ENCODE measurements at places on chromosomes 12 and 14.

DNA sequence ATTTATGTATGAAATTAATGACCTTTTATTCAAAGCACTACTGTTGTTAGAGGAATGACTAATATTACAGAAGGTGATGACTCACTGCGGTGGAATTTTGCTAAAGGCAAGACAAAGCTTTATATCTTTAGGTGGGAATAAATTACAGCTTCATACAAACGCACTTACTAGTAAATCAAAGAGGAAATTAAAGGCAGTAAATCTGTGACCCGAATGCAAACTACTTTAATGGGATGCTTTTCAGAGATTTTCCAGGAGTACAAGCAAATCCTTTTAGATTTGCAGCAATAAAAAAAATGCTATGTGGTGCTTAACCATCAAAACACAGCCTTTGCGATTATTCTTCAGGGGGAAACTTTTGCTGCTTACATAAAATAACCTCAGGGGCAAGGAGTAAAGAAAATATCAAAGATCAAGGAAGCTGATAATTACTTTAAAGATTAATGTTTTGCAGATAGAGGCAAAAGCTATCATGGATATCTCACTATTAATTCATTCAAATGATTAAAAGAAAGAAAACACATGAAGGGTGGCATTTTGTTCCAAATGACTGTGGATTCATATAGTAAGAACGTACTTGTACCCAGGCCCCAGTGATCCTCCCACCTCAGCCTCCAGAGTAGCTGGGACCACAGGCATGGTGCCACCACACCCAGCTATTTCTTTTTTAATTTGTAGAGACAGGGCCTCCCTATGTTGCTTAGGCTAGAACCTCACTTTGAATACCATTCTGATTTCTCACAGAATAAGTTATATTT lies 98.9 kb downstream of the DENND5B start:
- DNase-seq: peak; percentile 46

- no peak for DNase-seq
Observed at GRCh38 chr12:70826156-70826555, 94.4 kb downstream of the PTPRR start.

DNA sequence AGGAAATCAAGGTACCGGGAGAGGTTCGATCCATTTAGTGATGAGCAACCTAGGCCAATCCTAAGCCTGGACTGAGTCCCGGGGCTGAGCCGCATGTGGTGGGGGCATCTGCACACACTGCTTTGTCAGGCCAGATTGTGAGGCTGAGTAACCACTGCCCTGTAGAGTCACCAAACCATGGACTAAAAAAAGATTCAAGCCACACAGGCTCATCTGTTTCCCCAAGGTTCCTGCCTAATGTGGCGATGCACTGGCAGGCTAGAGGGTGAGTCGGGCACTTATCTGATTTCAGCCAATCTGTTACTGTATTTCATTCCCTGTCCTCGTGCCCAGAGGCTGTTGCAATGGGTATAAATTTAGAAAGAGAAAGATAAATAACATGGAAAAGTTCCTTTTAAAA lies 140.8 kb downstream of the TTC7B start:
- DNase-seq: no peak

- DNase-seq: no peak
Observed at GRCh38 chr12:40587421-40587820, 104.8 kb upstream of the CNTN1 start.

DNA sequence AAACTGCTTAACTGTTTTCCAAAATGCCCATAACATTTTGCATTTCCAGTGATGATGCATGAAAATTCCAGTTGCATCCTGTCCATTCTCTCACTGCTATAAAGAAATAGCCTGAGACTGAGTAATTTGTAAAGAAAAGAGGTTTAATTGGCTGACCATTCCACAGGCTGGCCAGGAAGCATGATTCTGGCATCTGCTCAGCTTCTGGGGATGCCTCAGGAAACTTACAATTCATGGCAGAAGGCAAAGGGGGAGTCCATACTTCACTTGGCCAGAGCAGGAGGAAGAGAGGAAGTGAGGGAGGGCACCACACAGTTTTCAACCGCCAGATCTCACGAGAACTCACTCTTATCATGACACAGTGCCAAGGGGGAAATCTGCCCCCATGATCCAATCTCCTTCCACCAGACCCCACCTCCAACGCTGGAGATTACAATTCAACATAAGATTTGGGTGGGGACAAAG lies 18.2 kb upstream of the CLEC2D start:
- no peak for DNase-seq

GRCh38 chr12:68673788-68674187 lies 13.0 kb upstream of the NUP107 start:
- DNase-seq: no peak

GRCh38 chr12:75685617-75686225 lies 174.3 kb upstream of the KRR1 start:
- no peak for DNase-seq

DNA sequence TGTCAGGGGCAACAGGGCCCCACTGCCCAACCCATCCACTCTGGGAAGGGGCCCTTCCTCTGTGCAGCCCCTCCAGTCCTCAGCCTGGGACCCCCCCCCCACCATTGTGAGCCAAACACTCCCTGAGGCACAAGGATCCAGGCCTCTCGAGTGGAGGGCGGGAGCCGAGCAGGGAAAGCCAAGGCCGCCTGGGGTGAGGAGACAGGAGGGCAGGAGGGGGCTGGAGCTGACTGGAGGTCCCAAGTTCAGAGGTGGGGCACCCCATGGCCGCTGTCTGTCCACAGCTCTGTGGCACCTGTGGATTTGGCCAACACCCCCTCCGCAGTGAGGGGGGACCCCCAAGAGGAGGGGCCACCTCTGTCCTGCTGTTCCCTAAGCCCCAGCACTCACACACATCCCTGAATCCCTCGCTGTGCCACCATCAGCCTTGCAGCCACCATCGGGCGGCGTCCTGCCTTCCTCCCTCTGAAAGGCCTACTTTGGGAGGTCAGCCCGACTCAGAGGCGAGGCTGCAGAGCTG lies 25.4 kb upstream of the C14orf180 start:
- no peak for DNase-seq

DNA sequence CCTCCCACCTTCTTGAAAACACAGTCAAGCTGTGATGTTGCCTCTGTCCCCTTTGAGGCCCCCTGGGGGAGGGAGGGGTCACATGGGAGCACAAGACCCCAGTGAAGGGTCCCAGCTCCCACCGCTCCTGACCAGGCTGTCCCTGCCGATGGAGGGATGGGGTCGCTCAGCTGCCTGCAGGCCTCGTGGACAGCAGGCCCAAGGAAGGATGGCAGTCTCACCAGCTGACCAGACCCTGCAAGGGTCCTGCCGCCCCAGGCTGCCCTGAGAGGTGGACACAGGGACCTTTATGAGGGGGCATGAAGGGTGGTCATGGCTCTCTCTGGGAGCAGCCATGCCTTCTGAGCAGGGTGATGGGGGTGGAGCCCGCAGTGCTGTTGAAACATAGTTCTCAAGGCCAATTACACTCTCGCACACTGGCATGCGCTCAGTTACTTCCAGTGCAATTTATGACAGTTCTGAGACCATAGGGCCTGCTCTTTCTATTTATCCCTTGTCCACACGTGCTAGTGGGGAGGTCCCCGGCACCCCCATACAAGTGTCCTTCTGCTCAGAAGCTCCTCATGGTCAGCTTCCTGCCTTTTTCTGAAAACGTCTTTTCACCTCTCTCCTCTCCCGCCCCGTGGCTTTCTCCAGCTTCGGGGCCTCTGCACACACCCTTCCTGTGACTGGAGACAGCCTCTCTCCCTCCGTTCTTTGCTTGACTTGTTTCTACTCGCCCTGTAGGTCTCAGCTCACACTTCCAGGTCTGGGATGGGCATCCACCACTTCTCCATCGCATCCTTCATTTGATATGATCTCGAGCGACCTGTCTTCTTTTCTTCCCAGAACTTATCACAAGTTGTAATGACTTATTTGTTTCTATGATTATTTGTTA lies 313.1 kb downstream of the ADGRD1 start:
- DNase-seq: no peak

GRCh38 chr14:35133542-35134328 lies 11.4 kb downstream of the PRORP start:
- DNase-seq: no peak

DNA sequence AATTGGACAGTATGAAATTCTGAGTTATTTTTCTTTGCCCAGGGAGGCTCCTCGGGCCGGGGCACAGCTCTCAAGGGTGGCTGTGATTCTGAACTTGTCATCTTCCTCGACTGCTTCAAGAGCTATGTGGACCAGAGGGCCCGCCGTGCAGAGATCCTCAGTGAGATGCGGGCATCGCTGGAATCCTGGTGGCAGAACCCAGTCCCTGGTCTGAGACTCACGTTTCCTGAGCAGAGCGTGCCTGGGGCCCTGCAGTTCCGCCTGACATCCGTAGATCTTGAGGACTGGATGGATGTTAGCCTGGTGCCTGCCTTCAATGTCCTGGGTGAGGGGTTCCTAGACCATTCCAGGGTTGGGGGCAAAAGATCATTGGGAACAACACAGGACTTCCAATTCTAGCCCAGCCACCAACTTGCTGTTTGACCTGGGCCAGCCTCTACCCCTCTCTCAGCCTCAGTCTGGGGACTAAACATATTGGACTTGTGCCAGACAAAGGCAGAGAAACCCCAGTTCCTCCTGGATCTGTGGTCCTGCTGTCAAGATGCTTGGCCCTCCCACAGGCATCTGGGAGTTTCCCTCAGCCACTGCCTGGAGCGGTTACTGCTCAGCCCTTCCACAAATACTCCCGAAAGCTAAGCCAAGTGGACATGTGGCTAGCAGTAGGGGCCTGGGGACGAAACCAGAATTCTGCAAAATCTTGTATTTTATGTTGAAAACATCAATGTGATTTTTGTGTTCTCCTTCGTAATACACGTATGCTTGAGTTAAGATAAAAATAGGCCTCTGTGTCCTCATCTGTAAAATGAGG lies 3.5 kb downstream of the OAS3 start:
- DNase-seq: no peak

- DNase-seq: no peak
Observed at GRCh38 chr12:130879781-130880389, 8.0 kb downstream of the RAN start.

DNA sequence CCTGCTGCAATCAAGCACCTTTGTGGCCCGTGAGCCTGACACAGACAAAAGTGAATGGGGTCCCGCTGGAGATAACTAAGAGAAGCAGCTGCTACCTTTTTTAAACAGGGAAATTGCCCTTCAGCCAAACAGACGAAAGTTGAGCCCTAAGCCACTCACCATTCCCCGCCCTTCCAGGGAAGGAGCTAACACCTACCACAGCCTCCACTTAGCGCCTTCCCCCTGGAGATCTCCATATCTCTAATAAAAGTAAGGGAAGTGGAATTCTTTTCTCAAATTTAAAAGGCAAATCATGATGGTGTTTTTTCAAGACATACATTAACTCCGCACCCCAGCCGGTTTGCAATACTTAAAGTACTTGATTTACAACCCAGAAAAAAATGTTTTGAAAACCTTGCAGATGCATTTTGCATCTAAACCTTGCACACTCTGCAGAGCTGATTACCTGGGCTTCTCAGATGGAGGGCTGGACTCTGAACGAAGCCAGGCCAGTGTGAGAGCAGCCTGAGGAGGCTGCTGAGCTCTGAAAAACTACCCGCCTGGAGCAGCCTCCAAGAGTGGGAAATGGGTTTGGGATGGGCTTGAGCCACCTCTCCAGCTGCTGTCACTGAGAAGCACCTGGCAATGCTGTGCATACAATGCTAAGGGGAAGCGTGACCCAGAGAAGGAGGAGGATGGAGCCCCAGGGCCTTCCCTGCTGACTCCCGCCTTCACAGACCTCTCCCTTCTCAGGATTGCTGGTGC lies 10.0 kb downstream of the NUAK1 start:
- DNase-seq: no peak

- no peak for DNase-seq
Observed at GRCh38 chr12:119730381-119730780, 62.4 kb downstream of the PRKAB1 start.

DNA sequence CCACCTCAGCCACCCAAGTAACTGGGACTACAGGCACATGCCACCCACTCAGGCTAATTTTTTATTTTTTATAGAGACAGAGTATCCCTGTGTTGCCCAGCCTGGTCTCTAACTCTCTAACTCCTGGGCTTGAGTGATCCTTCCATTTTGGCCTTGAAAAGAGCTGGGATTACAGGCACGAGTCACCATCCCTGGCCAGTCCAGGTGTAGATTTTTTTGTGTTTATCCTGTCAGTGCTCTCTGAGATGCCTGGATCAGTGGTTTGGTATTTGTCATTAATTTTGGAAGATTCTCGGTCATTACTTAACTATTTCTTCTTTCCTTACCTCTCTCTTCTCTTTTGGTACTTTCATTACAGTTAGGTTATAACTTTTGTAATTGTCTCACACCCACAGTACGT lies 5.3 kb upstream of the HIF1A start:
- DNase-seq: no peak

DNA sequence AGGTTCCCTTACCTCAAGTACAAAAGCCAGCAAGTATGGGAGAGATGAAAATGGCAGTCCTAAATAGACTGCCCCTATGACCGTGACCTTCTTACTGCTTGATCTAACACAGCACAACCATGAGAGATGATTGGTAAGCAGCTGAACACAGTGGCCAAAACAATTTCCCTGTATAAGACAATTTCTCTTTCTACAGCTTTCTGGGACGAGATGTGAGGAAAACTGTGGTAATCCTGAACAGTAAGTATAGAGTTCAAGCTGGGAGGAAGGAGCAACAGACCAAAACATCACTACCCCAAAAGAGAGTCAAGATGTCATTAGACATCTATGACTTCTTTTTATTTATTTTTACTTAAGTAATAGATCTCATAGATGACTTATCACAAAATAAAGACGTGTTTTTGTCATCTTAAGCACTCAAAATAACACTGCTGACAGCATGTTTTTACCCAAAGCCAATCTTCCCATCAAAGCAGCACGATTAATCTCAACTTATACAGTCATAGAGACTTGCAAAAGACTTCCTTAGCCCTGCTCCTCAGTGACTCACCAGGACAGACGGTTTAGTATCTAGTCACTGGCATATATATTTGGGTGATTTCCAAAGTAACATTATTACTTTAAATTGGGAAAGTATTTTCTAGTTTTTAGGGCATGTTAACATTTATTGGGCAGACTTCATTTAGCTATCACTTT lies 3.7 kb downstream of the TMEM52B start:
- DNase-seq: no peak

Measured in T47D (cell line).